ENCODE measurements at places on chromosomes 16 and 17.

GRCh38 chr17:9427465-9428315, 147.9 kb downstream of the STX8 start:
- no peak for DNase-seq

DNA sequence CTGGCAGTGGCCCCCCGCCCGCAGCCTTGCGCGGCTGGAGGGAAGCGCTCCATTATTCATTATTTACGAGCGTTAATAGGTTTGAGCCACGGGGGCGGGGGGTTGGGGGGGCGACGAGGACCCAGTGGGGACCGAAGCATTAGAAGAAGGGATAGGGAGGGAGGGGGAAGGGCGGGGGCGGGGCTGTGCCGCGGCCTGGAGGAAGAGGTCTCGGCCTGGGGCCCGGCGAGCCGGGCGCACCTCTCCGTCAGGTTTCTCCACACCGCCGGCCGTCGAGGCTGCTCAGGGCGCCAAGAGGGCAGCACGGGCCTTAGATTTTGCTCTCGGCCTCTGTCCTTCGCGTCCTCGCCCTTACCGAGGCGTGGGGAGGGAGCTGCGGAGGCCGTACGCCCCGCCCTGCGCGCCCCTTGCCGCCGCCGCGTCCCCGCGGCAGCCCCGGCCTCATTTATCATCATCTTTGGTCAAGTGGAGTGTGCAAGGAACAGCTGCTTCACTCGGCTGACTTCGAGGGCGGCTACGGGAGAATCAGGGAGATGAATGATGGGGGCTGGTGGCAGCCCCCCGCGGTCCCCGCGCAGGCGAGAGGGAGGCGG, 54.2 kb downstream of the SREBF1 start:
- DNase-seq, result peak; percentile 77

- no peak for DNase-seq
These were observed 6.6 kb downstream of the LPO start for GRCh38 chr17:58244963-58245362.

GRCh38 chr17:63162406-63163157, 196.5 kb downstream of the TANC2 start:
- DNase-seq, result no peak

- DNase-seq, result no peak
These were observed 104.7 kb upstream of the CDH13 start for GRCh38 chr16:82522026-82522425.

GRCh38 chr17:4214157-4214556, 49.6 kb downstream of the ANKFY1 start:
- DNase-seq, result no peak

DNA sequence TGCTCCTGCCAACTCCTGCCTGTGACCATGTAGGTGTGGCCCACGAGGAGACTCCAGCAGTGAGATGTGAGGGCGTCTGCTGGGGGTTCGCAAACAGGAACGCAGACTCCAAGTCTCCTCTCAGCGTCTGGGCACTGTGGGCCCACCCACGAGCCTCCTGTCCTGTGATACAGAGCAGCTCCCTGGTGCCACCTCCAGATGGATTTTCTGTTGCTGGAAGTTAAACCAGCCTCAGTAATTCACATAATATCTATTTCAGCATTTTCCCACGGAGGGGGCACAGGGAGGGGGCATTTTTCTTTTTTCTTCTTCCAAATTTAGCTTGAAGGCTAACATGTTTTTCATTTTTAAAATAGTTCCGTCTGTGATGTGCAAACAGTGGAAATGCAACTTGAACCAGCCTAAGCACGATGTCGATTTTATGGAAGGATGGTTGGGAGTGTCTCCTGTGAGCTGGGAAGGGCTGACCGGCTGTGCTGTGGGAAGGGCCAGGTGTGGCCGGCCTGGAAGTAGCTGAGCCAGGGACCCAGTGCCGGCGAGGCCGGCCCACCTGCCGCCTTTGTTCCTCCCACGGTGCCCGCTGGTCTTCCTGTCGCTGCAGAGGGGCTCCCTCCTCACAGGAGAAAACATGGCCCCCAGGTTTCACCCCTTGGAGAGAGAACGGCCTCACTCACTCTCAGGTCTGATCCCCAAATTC, 3.9 kb upstream of the RAB40B start:
- DNase-seq, result no peak

- DNase-seq, result no peak
These were observed 66.3 kb downstream of the MRC2 start for GRCh38 chr17:62693616-62694409.

- DNase-seq, result no peak
These were observed 46.1 kb downstream of the CYTH1 start for GRCh38 chr17:78735832-78736525.

- no peak for DNase-seq
These were observed 13.8 kb upstream of the ZKSCAN2 start for GRCh38 chr16:25271421-25271820.

- DNase-seq, result peak; percentile 56
These were observed 33.7 kb upstream of the RPH3AL start for GRCh38 chr17:386141-386876.

DNA sequence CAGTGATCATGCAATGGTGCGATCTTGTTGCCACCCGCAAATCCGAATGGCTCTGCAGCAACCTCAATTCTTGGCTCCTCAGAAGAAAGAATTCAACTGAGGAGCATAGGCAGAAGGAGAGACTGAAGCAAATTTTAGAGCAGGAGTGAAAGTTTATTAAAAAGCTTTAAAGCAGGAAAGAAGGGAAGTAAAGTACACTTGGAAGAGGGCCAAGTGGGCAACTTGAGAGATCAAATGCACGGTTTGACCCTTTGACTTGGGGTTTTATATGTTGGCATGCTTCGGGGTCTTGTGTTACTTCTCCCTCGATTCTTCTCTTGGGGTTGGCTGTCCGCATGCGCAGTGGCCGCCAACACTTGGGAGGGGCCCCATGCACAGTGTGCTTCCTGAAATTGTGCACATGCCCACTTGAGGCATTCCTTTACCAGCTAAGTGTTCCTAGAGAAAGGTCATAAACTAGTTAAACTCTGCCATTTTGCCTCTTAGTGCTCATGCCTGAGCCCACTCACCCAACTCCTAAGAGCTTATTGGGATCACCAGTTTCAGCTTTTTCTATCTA, 36.7 kb downstream of the ZNRF1 start:
- DNase-seq, result no peak

DNA sequence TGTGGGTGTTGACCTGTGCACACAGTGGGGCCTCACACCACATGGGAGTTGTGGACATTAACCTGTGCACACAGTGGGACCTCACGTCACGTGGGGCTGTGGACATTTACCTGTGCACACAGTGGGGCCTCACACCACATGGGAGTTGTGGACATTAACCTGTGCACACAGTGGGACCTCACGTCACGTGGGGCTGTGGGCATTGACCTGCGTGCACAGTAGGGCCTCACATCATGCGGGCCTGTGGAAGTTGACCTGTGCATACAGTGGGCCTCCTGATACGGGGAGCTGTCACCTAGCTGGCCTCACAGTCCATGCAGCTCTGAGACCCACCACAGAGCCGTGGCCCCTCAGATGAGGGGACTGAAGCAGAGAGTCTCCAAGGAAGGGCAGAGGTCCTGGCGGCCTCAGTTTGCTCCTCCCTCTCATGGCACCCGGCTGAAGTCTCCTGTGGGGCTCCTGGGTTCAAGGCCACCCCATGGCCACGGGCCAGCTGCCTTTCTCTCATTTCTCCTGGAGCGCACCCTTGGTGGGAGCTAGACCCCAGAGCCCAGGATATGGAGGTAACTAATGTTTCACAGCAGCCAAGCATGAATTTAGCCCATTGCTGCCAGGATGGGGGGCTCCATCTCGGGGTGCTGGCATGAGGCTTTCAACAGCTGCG, 21.0 kb downstream of the CACNA1H start:
- DNase-seq, result no peak

DNA sequence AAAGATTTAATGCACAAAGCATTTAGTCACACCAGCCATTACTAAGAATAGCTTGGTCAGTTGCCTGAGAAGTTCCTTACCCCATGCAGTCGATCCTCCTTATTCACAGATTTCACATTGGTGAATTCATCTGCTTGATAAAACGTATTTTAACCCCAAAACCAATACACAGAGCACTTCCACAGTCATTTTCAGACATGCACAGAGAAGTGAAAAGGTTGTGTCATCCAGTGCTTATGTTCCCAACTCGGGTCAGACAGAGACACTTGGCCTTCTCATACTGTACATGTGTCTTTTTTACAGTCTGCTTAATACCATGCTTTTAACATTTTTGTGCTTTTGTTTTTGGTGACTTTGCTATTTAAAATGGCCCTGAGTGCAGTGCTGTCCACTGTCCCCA, 219.7 kb downstream of the SPECC1 start:
- no peak for DNase-seq

DNA sequence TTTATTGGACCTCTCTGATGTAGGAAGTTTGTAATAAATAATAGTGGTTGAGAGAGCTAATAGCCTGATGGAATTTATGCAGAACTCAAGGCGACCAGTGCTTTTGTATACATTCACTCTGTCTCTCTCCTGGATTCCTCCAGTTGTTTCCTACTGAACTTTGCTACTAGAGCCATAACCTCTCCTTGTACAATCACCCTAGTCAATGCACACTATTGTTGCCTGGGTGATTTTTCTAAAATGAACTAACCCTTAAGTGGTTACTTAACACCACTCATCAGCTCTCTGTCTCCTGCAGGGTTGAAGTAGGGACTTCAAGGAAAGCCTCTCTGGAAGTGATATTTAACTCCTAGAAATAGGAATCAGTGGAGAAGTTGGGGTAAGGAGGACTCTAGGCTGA, 9.7 kb downstream of the PHKB start:
- no peak for DNase-seq

- DNase-seq, result no peak
These were observed 60.6 kb downstream of the C16orf82 start for GRCh38 chr16:27127308-27127707.

DNA sequence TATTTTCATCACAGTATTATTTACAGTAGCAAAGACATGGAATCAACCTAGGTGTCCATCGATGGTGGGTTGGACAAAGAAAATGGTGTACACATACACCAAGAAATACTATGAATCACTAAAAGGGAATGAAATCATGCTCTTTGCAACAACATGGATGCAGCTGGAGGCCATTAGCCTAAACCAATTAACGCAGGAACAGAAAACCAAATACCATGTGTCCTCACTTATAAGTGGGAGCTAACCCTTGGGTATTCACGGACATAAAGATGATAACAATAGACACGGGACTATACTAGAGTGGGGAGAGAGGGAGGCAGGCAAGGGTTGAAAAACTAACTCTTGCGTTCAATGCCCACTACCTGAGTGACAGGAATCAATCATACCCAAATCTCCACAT, 41.0 kb downstream of the MRPS23 start:
- no peak for DNase-seq

DNA sequence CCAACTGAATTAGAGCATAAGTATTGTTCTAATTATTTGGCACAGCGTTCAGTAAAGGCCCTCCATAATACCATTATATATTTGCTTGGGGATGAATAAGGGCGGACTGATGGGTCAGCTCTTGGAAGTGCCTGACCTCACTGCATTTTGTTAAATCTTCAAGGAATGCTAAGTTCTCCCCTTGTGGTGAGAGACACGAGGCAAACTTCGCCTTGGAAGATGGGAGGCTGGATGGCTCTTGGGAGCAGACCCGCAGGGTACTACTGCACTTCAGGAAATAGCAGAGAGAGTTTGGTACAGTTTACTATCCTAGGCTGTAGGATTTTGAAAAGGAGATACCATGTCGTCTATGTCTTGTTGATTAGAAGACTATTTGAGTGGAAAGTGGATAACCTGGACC, 87.0 kb upstream of the RPRML start:
- no peak for DNase-seq

DNA sequence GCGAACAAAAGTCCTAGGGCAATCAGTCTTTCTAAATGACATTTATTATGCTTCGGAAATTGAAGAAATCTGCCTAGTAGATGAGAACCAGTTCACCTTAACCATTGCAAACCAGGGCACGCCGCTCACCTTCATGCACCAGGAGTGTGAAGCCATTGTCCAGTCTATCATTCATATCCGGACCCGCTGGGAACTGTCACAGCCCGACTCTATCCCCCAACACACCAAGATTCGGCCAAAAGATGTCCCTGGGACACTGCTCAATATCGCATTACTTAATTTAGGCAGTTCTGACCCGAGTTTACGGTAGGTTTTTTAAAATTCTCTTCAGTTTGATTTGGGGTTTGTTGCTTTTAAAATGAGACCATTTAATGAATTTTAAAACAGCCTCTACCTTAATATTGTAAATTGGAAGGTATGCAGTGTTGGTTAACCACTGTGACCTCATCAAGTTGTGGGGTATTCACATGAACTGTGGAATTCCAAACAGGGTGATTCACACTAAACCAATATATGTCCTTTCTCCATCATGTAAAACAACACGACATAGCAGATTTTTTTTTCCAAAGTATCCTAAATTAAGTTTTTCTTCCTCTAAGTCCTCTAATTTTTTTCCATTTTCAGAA, 6.2 kb upstream of the EVI2A start:
- no peak for DNase-seq

DNA sequence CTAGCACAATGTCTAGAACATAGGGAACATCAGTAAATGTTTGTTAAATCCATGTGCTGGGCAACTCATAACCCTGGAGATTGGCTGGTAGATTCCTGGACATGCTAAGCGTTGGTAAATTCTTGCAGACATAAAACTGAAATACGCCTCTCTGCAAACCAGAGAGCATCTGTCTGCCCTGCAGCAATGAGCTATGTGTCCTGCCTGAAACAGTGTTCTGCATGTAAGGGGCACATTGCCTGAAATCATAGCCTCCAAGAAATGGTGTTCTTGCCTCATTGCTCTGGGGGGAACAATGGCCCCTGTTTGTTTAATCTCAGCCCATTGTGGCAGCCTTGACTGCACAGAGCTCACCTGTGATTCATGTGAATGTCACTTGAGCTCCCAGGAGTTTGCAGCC, 113.5 kb upstream of the CCL2 start:
- DNase-seq, result no peak

GRCh38 chr16:3120435-3120834, 8.0 kb downstream of the ZNF205 start:
- no peak for DNase-seq

DNA sequence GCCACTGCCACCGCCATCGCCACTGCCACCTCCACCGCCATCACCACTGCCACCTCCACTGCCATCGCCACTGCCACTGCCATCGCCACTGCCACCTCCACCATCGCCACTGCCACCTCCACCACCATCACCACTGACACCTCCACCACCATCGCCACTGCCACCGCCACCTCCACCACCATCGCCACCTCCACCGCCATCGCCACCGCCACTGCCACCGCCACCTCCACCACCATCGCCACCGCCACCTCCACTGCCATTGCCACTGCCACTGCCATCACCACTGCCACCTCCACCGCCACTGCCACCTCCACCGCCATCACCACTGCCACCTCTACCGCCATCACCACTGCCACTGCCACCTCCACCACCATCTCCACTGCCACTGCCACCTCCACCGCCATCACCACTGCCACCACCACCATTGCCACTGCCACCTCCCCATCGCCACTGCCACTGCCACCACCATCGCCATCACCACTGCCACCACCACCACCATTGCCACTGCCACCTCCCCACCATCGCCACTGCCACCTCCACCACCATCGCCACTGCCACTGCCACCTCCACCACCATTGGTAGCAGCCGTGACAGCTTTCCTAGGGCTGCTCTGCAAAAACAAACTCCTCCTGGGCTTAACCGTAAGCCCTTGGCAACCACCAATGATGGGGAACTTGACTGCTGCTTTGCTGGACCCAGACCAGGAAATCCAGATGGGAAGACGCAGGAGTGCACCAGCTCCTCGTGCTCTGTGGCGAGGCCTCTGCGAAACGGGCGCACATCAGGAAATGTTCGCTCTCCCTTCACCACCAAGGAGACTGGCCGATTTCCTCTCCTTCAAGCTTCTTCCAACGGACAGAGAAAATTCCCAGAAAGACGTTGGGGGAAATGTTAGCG, 147.2 kb downstream of the RBFOX3 start:
- no peak for DNase-seq

All from NCI-H1436 (cell line).